D721Med (cell line): ENCODE measurements at places on chromosomes 6 and 20.

DNA sequence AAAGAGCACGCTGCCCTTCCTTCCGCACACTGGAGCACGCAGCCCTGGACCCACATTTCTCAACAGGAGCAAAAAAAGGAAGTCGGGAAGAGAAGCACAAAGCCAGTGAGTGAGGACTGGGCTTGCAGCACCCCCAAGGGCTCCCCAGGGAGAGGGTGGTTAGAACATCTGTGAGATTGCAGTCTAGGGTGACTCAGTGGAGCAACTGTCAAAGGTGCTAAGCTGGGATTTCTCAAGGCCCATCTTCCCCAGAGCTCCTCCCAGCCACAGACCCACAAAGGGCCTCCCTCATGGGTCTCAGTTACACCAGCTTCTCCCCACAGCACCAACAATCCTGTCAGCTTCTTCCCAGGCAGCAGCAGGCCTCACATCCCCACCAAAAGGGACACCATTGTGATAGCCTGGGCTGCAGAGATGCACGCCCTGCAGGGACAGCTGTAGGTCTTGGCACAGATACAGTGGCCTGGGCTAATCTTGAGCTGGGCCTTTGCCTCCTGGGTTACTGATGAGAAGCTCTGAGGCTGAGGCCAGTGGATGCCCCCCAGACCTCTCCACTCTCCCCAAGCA, 39.6 kb upstream of the CD93 start:
- no peak for DNase-seq

DNA sequence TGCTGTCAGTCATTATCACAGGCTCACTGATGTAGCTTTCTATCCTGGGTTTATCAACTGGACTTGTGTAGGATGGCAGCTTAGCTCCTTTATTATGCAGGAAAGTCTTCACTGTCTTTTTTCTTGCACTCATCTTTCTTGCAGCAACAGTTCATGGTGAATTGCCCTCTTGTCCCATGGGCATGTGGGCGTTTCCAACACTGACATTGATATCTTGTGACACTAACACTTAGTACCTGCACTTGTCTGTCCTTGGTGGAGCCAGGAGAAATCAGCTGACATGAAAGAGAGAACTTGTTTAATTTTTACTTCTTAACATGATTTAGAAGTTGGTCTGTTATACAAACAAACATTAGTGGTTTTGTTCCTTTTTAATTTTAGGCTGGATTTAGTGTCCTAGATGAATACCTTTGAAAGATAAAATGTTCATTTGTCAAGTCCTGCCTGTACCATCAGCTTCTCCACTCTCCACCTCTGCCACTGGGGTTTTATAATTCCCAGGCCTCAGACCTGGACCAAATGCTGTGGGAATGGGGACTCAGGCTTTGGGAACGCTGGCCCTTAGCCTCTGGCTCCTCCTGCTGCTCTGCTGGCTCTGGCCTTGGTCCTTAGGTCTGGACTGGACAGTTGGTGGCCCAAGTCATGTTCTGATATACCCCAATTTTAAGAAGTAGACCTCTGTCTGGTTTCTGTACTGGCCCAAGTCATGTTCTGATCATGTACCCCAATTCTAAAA, 161.0 kb upstream of the LAMP5 start:
- DNase-seq: no peak

GRCh38 chr6:156416391-156416790, 360.8 kb upstream of the ARID1B start:
- no peak for DNase-seq

GRCh38 chr6:44675449-44675848, 287.9 kb downstream of the CDC5L start:
- DNase-seq: no peak

- DNase-seq: no peak
These were observed 33.5 kb downstream of the TPBG start for GRCh38 chr6:82396964-82397751.

DNA sequence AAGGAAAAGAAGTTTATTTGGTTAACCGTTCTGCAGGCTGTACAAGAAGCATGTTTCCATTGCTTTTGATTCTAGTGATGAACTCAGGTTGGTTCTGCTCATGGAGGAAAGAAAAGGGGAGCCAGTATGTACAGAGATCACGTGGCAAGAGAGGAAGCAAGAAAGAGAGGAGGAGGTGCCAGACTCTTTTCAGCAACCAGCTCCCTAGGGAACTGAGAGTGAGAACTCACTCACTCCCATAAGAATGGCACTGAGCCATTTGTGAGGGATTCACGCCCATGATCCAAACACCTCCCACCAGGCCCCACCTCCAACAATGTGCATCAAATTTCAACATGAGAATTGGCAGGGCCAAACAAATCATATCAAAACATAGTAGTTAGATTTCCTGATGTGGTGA, 649.1 kb downstream of the EPM2A start:
- no peak for DNase-seq

DNA sequence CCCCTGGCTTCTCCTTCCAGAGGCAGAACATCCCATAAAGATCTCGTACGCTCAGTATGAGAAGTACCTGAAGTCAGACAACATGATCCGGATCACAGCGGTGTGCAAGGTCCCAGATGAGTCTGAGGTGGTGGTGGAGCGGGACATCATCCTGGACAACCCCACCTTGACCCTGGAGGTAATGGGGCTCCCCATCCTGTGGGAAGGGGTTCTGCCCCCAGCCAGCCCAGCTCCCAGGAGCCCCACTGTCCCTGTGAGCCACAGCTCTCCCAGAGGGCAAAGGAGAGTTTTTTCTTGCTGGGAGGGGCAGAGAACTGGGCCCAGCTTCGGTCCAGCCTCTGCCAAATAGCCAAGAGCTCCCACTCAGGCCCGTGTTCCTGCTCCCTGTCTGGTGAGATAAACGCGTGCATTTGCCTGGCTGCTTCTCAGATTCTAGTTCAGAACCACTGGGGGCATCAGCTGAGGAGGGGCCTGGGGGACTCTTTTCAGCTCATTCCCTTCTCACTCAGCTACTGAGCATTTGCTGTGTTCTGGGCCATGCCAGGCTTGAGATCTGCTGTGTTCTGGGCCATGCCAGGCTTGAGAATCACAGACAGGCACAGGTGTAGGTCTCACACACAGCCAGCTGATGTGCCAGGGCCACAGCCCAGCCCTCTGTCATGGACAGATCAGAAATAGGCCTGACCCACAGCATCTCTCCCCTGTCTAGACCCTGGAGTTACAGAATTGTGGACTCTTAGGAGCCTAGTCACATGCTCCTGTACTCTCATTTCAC, 39.5 kb downstream of the TGM3 start:
- DNase-seq: no peak

- no peak for DNase-seq
These were observed 11.3 kb downstream of the DIDO1 start for GRCh38 chr20:62914970-62915457.

DNA sequence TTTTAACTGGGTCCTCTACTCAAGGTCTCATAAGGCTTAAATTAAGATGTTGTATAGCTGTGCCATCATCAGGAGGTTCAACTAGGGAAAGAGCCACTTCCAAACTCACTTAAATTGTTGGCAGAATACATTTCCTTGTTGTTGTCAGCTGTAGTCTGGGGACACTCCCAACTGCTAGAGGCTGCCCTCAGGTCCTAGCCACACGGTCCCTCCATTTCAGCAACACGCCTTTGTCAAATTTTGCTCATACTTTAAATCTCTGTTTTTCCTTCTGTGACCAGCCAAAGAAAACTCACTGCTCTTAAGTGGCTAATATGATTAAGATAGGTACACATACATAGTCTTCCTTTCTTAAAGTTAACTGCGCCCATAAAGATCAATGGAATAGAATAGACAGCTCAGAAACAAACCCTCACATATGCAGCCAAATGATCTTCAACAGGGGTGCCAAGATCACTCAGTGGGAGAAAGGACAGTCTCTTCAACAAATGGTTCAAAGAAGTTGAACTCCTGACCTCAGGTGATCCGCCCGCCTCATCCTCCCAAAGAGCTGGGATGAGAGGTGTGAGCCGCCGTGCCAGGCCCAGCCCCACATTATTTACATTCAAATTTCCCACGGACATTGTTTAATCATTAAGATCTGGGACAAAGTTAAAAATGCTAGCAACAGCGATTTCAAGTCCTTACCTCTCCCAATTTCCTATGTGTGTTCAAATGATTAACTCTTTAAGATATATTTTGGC, 76.4 kb upstream of the ELOVL5 start:
- no peak for DNase-seq

GRCh38 chr20:19274001-19274400, 61.6 kb downstream of the SLC24A3 start:
- no peak for DNase-seq

DNA sequence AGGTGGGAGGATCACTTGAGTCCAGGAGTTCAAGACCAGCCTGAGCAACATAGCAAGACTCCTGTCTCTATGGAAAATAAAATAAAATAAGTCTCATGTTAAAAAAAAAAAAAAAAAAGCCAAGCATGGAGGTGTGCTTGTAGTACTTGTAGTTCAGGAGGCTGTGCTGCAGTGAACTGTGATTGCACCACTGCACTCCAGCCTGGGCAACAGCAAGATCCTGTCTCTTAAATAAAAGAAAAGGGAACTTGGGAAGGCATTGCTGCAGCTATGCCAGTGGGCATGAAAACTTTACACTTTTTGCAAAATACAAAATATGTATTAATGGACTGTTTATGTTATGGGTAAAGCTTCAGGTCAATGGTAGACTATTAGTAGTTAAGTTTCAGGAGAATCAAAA, 37.5 kb upstream of the REV3L start:
- no peak for DNase-seq

GRCh38 chr20:9424551-9424950, 89.8 kb upstream of the LAMP5 start:
- DNase-seq: no peak

- DNase-seq: no peak
These were observed 6.0 kb downstream of the SUMO4 start for GRCh38 chr6:149405823-149406765.

GRCh38 chr6:55853008-55854001, 22.1 kb downstream of the BMP5 start:
- no peak for DNase-seq

GRCh38 chr6:3355358-3356055, 96.8 kb downstream of the PSMG4 start:
- DNase-seq: no peak

DNA sequence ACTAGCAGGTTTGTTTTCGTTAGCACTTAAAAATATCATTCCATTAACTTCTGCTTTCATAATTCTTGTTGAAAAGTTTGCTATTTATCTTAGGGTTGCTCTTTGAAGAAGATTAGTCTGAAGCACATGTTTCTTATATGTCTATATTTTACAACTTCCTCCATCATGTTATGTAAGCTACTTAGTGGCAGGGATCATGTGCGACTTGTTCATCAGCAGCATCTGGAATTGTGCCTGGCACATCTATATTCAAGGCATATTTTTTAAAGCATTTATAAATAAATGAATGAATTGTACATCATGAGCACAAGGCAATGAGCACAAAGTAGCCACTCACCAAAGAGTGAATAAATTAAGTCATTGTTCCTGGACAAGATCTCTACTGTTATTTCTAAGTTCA, 187.2 kb upstream of the COL21A1 start:
- no peak for DNase-seq

DNA sequence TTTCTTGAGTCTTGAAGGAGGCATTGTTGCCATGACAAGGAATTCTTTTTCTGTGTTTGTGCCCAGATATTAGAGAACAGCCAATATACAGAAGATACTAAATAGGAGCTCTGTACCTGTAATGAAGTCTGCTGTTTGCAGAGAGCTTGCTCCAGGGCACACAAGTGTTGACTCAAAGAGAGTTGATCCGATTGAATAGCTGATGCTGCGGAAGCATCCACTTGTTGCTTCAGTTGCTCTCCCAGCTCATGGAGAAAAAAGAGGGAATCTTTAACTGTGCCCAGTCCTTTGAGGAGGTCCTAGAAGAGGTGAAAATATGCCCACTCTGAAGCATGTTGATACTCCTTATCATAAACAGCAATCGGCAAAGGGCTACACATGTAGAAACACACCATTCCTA, 411.4 kb downstream of the ESR1 start:
- DNase-seq: no peak

DNA sequence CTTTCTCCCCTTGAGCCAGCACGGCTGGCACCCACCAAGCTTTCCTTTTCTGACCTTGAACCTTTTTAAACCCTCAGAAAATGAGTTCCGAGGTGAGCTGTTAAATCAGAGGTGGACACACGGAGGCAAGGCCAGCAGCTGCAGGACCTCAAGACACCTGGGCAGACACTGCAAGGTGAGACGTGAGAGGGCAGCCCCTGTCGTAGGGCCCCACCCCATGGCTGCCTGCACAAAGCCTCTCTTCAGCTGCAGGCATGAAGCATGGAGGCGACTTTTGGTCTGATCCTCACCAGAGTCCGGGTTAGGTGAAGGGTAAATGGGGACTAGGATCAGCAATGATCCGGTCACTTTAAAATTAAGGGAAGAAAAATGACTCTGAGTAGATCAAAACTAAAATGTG, 25.7 kb downstream of the MYT1 start:
- DNase-seq: no peak

GRCh38 chr6:4346659-4347333, 211.4 kb upstream of the ECI2 start:
- DNase-seq: no peak

GRCh38 chr6:31354158-31354863, 2.7 kb downstream of the HLA-B start:
- DNase-seq: no peak

GRCh38 chr6:169684056-169684455, 17.8 kb downstream of the WDR27 start:
- DNase-seq: no peak

DNA sequence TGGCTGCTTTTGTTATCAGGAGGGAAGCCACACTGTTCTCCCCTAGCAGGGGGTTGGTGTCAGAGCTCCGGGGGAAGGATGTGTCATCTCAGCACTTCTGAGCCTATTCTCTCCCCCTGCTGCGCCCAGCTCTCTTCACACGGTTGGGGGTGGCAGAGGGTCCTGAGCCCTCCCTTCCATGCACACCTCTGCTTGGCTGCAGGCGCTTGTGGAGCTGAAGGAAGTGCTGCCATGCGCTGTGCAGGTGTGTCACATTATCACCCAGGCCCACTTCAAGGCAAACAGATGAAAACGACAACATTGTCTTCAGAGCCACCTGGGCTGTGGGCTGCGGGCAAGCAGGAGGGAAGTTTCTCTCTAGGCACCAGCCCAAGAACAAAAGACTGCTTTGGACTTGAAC, 263.4 kb downstream of the BMP7 start:
- no peak for DNase-seq
